NCI-H2029 treated with DMSO at 0.1 percent for 48 hours (cell line): ENCODE measurements at places on chromosomes 4 and X.

DNA sequence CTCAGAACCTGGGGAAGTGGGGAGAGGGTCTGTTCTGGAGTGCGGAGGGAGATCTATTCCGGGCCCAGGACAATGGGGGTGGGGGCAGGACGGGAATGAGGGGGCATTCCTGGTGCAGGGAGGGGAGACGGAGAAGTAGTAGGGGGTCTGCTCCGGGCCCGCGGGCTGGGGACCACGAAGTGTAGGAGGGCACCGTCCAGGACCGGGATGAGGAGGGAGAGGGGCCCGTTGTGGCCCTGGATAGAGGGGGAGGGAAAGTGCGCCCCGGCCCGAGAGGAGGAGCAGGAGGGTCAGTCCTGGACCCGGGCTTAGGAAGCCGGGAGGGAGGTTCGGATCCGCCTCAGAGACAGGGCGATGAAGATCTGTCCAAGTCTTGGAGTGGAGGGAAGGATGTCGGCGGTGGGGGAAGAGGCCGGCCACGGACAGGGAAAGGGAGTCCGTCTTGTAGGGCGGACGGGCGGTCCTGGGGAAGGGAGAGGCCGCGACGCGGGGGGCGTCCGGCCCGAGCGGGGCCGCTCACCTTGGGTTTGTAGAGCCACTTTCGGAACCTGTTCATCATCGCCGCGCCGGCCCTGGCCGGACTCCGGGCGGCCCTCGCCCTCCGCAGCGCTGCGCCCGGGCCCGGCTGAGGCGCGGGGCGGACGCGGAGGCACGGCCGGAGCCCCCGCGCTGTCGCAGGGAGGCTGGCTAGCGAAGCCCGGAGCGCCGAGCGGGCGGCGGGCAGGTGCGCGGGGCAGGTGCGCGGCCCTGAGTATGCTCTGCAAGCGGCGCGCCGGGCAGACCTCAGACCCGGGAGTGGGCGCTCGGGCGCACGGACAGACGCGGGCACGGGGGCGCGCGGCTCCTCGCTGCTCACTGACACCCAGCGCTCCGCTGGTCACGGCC lies at the start of gene ZFYVE28:
TSS of gene ZFYVE28 (minus strand) at position 881 of the 885 bp plus-strand sequence. CDS start at position 559, 322 bp downstream.
- no peak for DNase-seq

DNA sequence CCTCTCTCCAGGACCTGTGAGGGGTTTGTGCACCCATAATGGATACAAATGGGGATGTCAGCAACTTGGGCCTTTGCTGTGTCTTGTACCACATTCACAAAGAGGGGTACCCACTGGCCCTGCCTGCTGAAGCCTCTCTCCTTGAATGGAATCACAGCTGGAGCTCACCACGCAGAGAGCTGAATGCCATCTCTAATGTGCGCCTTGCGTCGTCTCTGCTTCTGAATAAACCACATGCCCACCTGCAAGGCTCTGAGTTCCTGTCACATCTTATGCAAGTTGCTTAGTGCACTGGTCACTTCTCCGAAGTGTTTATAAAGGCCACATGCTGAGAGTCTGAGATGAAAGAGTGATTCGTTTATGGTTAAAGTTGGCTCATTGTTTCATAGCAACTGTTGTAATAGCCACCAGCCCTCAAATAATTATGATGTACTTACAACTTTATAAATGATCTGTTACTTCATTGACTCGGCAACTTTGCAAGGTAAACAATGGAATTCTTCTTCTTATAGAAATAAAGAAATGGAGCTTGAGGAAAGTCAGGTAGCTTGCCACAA lies 6.2 kb upstream of the PUDP start:
- DNase-seq = no peak

GRCh38 chr4:106585915-106586349 lies 217.4 kb upstream of the GIMD1 start:
- no peak for DNase-seq

GRCh38 chr4:166481055-166481454 lies 608.0 kb downstream of the TLL1 start:
- DNase-seq = no peak

DNA sequence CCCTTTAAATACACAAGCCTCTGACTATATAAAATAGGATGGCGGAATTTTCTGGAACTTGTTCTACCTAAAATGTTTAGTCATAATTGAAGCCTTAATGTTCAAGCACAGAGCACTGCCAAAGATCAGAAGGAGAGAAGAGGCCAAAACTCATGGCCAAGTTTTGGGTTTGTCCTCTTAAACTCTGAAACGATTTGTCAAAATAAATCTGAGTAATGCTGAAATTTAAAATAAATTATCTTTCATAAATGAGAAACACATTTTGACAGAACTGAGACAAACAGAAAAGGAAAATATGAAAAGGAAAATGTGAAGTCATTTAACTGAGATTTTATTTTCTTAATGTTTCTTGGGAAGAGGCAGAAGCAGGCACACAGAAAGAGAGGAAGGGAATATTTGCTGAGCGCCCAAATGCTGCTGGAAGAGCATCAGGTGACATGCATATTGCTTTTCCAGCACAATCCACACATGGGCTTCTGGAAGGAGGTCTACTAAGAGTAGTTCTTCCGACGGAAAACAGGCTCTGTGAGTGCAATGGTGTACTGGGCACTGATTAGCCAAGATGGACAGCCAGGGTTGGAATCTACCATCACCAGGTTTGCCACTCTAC lies 47.4 kb upstream of the ZNF518B start:
- DNase-seq = no peak

GRCh38 chrX:45295259-45295986 lies 94.7 kb upstream of the DIPK2B start:
- no peak for DNase-seq

- DNase-seq = no peak
Observed at GRCh38 chr4:17577665-17578481, 875 bp downstream of the LAP3 start.

DNA sequence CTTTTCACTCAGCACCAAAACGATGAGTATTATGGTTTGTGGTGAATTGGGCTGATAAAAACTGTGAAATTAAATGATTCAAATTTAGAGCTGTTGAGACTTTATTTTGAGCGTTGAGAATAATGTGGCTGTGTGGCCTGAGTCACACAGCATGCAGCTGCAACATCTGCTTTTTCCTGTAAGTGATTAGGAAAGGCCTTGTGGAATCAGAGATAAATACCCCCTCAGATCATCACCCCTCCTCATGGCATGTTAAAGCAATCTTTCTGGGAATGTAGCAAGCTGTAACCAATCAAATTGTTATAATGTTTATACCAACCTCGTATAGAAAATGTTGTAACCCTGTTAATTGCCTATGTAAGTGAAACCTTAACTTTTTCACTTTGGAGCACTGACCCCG lies 90.0 kb upstream of the GRPR start:
- DNase-seq = no peak

GRCh38 chr4:153233761-153234371 lies 29.6 kb downstream of the TRIM2 start:
- DNase-seq = no peak

GRCh38 chrX:7996414-7996813 lies 69.2 kb upstream of the PNPLA4 start:
- DNase-seq = no peak

DNA sequence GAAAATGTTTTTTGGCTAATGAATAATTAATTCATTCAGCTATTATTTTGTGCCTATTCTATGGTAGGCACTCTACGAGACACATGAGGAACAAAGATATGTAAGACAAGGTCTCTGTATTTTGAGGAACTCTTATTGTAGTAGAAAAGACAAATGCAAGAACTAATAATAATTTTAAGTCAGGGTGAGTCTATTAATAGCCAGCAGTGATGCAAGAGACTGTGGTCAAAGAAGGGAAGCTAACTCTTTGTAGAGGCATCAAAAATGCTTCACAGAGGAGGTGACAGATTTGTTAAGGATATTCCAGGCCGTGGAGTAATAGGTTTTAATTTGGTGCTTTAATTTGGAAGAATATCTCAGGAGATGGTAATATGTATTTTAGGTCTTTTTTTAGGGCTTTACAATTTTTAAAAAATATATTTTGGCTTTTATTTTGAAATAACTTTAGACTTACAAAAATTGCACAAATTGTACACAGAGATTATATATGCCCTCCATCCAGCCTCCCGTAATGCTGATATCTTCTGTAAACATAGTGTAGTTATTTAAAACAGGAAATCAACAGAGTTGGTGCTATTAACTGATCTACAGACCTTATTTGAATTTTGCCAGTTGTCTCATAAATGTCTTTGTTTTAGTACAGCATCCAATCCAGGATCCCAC lies 48.1 kb downstream of the DCLK2 start:
- DNase-seq = no peak

DNA sequence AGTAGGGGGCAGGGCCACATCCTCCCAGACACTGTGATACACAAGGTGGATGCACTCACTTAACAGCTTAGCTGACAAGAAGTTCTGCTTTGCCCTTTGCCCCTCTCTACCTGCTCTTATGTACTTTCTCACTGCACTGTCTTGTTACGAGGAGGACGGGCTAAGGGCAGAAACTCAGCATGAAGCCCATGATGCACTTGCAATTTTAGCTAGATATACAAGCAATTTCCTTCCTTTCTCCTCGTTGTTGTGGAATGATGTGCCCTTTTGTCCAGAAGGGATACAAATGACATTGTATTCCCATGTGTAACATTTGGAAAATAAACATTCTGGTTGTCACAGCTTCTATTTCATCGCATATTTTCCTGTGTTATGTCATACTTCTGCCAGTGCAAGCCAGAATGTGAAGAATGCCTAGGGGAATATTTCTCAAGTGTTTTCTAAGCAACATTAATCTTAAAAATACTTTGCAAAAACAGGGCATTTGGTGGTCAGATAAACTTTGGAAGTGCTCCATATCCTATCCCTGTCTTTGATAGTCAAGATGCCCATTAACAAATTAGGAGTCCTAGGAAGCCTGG lies 47.2 kb downstream of the MAOA start:
- DNase-seq = no peak

DNA sequence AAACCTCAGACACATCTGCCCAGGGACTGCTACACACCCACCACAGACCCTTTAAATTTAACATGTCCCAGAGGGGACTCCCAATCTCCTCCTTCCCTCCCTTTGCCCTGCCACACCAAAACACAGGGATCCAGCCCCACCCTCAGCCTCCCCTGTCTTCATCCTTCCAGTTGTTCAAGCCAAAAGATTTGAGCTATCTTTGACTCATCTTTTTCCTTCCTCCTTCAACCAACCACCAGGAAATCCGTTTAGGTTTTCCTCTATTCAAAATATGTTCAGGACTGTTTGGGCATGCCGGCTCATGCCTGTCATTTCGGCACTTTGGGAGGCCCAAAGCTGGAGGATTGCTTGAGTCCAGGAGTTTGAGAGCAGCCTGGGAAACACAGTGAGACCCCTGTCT lies 6.9 kb upstream of the STK32B start:
- DNase-seq = no peak

DNA sequence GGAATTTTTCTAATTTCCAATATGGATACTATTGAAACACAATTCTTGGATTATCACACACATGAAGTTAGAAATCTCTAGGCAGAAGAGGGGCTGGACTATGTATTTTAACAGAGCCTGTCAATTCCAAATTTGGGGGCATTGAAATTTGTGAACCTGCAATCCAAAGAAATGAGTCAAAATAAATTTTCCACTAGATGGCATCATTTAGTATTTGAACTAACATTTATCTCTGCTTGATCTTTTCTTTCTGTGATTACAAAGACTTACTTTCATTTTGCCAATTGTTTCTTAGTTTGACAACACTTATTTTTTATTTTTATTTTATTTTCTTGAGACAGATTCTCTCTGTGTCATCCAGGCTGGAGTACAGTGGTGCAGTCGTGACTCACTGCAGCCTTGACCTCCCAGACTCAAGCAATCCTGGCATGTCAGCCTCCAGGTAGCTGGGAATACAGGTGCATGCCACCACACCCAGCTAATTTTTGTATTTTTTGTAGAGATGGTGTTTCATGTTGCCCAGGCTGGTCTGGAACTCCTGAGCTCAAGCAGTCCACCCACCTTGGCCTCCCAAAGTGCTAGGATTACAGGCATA lies 2.7 kb upstream of the PYURF start:
- DNase-seq = no peak

DNA sequence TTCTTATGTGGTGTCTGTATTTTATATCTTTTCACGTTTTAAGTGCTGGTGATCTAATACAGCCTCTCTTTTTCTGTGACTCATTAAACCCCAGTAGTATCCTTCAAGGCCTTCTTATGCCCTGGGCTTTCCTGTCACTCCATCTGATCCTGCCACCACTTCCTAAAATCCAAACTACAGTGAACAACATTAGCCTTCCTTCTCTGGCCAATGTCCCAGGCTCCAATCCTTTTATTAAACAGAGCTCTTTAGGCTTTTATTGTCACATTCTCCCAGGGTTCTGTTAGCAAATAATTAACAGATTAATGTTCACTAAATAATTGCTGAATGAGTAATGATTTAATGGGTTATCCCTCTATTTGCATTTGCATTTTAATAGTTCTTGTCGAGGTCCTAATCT lies 47.9 kb upstream of the ITM2A start:
- DNase-seq = no peak
